Fibroblast of lung (primary cell): ENCODE measurements at places on chromosomes 6 and 20.
A peak's percentile ranks its signal among the peaks of the same experiment; 100 is the strongest.

- peak; percentile 54 for DNase-seq
Measured at GRCh38 chr20:54475334-54476168, at the start of gene DOK5. Gene DOK5, plus strand, starts transcription at chr20:54475593. Its CDS starts 354 bp downstream, at chr20:54475947.

- DNase-seq = peak; percentile 87
Measured at GRCh38 chr20:12925210-12925755, 83.5 kb upstream of the SPTLC3 start.

GRCh38 chr6:166419286-166419685 lies 36.5 kb upstream of the MPC1 start:
- DNase-seq = peak; percentile 52

DNA sequence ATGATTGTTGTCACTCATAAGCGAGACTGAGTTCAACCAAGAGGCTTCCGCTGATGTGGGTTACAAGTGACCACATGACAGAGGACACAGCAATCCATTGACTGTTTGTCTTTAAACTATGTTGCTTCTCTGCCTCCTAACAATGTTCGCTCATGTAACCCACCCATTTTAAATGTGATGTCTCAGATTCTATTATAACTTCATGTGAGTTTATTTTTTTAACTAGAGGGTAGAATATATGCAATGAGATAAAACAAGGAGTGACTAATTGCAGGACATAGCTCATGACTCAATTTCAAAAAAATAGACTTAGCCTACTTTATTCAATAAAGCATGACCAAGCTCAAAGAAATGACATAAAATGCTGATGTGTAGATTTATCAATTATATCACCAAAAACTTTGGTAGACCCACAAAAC lies 119.2 kb upstream of the SASH1 start:
- DNase-seq = peak; percentile 40

DNA sequence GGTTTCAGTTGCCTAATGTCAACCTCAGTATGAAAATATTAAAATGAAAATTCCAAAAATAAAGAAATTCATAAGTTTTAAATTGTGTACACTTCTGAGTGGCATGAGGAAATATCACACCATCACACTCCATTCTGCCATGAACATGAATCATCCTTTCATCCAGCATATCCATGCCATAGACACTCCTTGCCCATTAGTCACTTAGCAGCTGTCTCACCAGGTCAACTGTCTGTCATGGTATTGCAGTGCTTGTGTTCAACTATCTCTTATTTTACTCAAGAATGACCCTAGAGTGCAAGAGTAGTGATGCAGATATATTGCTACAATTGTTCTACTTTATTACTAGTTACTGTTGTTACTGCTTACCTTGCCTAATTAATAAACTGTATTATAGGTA lies 712.4 kb downstream of the EPHA7 start:
- DNase-seq = no peak

DNA sequence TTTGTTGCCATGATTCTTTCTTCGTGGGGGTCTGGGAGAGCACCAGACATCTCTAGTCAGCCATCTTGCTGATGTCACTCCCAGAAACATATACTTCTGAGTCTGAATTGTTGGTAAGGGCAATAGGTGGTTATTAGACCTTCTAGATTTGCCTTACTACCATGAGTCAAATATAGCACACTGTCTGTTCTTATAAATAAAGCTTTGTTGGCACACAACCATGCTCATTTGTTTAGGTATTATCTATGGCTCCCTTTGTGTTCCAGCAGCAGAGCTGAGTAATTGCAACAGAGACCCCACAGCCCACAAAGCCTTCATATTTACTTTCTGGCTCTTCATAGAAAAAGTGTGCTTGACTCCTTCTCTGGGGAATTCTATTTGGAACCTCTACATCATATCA lies 62.9 kb downstream of the CDH26 start:
- no peak for DNase-seq

DNA sequence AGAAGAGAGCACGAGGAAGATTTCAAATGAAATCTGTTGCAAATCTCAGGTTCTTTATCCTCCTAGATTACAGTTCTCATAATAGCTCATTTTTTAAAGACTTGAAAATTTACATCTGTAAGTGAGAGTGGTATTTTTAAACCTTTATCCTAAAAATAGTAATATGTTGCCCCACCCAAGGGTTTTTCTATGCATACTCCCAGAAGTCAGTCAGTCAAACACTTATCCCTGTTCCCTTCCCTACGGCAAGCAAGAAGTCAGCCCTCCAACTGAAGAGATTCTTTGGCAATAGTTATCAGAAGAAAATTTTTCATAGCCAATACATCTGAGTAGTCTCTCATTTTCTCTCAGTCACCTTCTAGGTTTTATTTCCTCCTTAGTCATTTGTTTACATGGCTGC lies 24.1 kb downstream of the ELOVL4 start:
- no peak for DNase-seq

DNA sequence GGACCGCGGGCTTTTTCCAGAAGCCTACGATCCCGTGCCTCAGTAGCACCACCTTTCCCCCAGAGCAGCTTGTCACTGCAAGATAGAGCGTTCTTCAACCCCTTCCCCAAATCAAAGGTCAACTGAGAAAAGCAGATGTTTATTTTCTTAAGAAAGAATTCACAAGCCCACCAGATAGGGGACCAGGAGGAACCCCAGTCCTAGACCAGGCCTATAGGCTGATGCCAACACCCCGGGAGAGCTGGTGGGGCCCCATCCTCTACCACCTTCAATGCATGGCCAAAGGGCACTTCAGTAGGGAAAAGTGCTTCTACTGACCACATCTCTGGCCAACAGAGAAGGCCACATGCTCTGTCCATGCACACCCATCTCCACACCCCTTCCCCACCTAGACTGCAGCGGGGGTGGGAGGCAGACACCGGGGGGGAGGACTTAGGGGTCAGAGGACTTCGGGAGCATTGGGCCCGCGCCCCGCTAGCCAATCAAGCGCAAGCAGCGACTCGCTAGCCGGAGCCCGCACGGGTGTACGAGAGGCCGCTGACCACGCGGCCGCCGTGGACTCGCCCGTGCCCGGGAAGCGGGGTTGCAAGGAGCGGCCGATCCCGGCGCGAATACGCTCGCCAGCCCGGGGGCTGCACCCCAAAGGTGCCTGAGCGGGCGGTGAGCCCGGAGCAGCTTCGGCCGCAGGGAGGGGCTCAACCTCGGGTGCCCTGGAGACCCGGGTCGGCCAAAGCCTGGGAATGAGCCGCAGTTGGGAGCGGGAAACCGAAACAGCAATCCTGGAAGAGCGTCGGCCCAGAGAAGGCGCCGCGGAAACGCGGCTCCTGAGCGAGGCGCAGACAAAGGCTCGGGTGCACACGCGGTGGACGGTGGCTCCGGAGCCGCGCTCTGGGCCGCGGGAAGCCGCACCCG lies 2.8 kb downstream of the PDE10A start:
- no peak for DNase-seq

- DNase-seq = no peak
Measured at GRCh38 chr6:91088515-91088914, 501.6 kb upstream of the MAP3K7 start.

GRCh38 chr20:51286758-51287157 lies 255.8 kb downstream of the NFATC2 start:
- DNase-seq = no peak

DNA sequence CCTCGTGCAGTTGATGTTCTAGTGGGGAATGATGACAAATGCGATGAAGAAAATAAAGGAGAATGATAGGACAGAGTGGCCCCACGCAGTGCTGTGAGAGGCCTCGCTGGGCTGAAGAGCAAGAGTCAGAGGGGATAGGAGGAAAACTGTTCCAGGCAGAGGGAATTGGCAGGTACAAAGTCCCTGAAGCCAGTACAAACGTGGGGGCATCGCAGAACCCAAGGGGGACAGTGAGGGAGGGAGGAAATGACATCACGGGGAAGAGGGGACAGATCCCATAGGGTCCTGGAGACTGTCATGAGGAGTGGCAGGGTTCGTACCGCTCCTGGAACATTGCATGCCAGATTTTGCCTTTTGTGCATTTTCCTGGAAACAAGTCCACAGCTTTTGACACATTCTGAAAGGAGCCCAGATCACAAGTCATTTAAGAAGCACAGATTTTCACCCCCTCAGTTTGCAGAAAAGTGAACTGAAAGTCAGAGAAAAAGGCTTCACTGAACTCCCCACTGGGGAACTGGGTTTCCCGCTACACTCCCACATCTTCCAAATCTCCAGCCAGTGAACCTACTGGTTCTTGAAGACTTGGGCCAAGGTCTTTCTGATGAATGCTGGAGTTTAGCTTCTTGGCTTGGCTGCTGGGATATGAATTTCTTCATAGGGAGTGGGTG lies 77.0 kb downstream of the SULF2 start:
- no peak for DNase-seq

- DNase-seq = no peak
Measured at GRCh38 chr20:4542270-4542669, 179.4 kb upstream of the PRND start.

GRCh38 chr6:16282370-16282769 lies 44.0 kb downstream of the GMPR start:
- DNase-seq = no peak

GRCh38 chr6:161198176-161198575 lies 75.7 kb downstream of the AGPAT4 start:
- peak; percentile 69 for DNase-seq

DNA sequence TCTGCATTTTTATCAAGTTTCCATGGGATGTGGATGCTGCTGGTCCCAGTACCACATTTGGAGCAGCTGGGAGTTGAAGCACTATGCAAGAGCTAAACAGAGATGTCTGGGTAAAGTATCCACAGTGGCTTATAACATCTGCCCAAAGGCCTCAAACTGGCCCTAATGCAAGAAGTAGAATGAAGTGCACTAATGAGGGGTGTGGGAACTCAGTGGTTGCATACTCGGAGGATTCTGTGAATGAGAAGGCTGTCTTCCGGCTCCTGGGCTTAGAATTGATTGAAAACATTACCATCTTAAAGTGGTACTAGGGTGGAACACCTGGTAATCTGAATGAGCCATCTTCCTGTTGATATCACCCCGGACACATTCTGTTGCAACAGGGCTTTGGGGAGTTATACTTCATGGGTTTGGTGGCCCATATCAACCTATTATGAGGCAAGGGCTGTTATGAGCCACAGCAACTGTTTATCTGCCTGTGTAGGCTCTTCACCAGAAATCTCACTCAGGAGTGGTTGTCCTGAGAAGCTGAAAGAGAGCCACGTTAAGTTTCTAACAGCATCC lies 54.7 kb upstream of the SNRPB2 start:
- no peak for DNase-seq

DNA sequence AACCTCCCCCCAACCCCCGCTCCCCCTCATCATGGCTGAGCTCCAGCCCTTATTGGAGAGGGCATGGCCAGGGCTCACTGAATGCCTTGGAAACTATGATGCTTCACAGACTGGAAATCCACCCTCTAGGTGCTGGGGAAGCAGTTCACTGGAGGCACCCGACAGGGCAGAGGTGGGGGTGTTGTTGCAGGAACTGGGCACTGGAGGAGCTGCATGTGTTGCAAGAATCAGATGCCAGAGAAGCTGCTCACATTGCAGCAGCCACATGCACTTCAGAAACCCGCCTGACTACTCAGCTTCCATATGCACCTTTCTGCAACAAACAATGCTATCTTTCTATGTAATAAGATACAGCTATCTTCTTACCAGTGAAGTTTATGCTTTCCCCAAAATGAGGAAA lies 7.9 kb upstream of the TBPL1 start:
- no peak for DNase-seq

DNA sequence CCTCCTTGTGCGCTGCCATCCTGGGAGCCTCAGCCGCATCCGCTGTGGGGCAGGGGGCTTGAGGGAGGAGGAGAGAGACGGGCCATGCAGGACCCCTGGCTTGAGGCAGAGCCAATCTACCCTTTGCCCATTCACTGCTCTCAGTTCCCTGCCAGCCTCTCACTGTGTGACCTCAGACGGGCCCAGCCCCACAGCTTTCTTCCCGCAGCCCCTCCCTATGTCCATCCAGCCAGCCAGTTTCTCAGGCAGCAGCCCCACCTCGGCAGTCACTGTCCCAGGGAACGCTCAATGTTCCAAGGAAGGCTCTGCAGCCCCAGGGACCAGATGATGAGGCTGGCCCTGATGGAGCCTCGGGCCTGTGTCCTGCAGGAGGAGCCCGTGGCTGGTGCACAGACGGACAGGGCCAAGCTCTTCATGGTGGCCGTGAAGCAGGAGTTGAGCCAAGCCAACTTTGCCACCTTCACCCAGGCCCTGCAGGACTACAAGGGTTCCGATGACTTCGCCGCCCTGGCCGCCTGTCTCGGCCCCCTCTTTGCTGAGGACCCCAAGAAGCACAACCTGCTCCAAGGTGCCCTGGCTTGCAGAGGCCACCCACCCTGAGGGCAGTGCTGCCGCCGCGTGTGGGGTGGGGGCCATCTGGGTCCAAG lies 3.9 kb upstream of the TNFRSF6B start:
- no peak for DNase-seq

GRCh38 chr6:37607944-37608343 lies 89.7 kb downstream of the MDGA1 start:
- peak; percentile 44 for DNase-seq

- no peak for DNase-seq
Measured at GRCh38 chr6:7343546-7344475, 30.8 kb upstream of the SSR1 start.

GRCh38 chr6:1689141-1689540 lies 79.4 kb downstream of the FOXC1 start:
- DNase-seq = no peak

- DNase-seq = peak; percentile 61
Measured at GRCh38 chr6:14276667-14277404, 159.3 kb downstream of the CD83 start.

DNA sequence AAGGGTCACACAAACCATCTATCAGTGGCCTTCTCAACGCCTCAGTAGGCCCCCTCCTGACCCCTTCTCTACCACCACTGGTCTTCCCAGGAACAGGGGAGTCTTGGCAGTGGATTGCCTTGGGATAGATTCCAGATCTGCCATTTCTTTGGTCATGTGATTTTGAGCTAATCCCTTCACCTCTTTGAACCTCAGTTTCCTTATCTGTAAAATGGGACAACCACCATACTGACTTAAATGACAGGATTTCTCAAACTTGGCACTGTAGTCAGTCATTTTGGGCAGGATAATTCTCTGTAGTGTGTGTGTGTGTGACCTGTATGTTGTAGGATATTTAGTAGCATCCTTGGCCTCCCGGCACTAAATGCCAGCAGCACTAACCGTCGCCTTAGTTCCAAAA lies 89.1 kb downstream of the CDH22 start:
- DNase-seq = no peak

DNA sequence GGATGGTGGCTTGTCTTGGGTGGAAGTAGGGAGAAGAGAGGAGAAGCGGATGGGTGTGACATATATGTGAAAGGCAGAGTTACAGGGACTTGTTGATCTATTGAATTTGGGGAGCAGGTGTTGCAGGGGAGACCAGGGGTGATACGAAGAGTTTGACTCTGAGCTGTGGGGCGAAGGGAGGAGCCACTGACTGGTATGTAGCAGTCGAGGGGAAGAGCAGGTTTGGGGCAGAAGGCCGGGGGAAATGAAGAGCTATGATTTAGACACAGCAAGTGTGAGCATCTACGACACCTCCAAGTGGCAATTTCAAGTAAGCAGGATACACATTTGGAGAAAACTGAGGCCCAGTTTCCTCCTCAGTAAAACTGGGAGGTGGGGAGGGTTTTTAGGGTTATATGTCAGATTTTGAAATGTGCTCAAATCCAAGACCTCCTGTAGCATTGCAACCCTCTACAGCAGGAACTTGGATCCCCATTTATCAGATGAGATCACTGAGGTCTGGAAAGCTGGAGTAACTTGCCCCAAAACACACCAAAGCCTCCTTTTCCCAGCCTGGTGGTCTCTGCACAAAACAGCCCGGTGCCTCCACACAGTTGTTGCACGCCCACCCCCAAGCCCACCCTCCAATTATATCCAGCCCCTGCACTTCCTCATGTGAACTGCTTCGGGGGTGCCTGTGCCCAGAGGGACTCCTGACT lies 137.8 kb downstream of the PREX1 start:
- DNase-seq = no peak
